NCI-H2029 (cell line): ENCODE measurements at places on chromosomes 7 and 10.

DNA sequence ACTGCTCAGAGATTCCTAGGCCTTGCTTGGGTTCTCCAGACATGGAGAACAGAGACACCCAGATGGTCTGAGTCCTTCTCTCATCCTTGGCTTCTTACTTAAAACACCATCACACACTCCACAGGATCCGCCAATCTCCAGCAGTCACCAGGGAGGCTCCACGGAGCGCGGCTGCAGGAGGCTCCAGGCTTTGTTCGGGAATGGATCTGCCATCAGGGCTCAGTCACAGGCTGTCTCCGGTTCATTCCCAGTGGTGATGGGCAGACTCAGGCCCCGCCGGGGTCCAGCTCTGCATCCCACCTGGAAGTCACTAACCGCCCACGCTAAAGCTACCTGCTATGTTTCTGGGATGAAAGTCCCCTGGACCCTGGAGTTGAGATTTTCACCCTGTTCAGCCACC lies 312.9 kb downstream of the TCERG1L start:
- no peak for DNase-seq

GRCh38 chr7:126845331-126845730 lies 407.4 kb downstream of the GRM8 start:
- DNase-seq, result no peak

- no peak for DNase-seq
Measured at GRCh38 chr7:104625956-104626355, 297.6 kb downstream of the LHFPL3 start.

GRCh38 chr10:62671104-62671503 lies 133.4 kb upstream of the ADO start:
- no peak for DNase-seq

DNA sequence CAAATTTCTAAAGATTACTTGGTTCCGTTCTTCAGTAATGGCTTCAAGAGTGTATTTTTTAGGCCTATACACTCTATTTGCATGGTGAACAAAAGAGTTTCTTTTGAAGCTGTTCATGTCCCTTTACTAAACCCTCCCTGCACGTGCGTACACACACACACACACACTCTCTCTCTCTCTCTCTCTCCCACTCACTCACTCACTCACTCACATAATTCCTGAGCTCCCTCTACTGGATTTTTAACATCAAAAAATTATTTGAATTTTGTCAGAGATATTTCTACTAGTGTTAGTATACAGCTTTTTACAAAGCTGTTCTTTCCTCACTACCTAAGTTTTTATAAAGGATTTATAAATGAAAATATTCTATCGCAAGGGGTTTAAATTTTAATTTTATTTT lies 85.9 kb downstream of the UBE3C start:
- no peak for DNase-seq

DNA sequence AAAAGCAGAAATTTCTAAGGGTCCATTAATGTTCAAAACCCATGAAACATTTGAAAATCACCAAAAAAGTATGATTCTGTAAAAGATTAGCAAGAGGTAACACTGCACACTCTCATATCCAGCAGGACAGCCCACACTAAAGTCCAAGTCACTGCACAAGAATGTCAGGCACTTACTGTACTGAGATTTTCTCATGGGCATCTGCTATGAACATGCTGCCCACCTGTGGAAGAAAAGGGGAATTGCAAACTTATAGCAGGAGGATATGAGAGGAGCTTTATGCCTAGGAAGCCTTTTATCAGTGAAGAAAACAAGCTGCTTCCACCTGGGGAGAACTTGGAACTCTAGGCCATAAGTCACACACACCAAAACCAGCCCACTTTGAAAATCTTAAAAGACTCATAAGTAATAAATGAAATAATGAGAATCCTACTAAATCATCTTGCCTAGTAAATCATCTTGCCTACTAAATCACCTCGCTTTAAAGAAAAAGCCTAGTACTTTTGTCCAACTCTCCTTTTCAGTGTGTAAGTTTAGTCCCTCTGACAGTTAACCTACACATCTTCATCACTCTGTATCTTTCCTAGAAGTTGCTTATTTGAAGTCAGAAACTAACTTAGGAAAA lies 46.1 kb downstream of the ARMH3 start:
- peak; percentile 7 for DNase-seq

DNA sequence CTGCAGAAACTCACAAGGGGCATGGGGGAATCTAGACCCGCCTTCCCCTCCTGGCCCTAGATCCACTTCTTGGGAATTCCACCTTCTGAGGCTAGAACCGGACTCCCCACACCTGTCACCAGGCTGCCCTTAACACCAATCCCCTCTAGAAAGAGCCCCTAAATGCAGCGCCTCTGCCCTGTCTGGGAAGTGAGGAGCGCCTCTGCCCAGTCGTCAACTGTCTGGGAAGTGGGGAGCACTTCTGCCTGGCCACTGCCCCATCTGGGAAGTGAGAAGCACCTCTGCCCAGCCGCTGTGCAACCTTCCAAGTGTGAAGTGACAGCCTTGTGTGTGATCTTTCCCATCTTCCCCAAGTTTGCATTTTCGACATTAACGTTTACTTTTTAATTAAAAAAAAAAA lies 8.8 kb downstream of the RCC1L start:
- no peak for DNase-seq

DNA sequence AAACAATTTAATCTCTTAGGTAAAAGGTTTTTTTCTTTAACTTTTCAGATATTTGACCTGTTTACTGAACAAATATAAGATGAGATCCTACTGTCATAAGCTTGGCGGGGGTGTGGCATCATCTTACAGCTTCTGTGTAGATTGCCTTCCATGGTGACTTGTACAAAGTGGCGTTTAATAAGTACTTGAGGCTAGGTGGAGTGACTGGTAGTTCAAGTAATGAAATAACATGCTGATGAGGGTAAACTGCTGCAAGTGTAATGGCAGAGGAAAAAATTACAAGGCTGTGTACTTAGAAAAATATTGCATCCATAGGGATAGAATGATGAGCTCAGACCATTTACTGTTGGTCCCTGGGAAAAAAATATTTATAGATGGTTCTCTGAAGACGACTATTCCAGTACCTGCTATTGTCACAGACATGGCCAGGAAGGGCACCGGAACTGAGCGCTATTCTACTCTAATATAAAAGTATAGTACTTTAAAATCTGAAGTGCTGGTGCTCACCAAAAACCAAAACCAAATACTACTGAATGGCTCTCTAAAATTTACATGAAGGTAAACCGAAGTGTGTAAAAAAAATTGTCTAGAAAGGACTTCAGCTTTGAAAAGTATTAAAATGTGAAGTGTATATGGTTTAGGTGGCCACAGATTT lies 42.4 kb downstream of the DNAH11 start:
- DNase-seq, result no peak

- no peak for DNase-seq
Measured at GRCh38 chr10:88467835-88468485, 115.2 kb downstream of the RNLS start.

- no peak for DNase-seq
Measured at GRCh38 chr10:17779784-17780183, 27.8 kb downstream of the TMEM236 start.

DNA sequence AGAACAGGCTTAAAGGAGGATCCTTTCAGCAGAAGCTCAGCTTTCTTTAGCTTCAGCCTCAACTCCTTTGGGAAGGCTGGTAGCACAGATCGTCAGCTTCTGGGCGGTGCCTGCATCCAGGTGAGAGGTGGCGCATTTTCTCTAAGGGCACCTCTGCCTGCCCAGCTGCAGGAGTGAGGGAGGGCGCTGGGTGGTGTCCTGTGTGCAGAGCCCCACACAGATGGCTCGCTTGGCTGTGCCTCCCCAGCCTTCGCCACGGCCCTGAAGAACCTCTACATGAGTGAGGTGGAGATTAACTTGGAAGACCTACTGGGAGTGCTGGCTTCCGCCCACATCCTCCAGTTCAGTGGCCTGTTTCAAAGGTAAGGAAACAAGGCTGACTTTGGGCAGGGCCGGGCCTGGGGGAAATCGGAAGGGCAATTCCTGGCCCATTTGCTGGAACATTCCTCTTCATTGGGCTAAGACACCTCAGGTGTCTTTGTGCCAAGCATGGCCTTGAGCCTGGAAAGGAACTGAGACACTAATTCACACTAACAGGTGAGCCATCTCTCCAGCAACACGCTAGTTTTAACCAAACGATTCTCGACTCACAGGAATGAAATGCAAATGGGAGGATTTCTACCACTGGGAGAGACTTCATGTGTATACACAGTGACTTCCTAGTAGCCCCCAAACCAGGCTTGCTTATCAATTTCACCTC lies 19.9 kb downstream of the BTBD16 start:
- no peak for DNase-seq

GRCh38 chr10:112562122-112562521 lies 115.1 kb downstream of the VTI1A start:
- DNase-seq, result no peak

GRCh38 chr7:89133819-89134218 lies 338.3 kb upstream of the TEX47 start:
- DNase-seq, result no peak

DNA sequence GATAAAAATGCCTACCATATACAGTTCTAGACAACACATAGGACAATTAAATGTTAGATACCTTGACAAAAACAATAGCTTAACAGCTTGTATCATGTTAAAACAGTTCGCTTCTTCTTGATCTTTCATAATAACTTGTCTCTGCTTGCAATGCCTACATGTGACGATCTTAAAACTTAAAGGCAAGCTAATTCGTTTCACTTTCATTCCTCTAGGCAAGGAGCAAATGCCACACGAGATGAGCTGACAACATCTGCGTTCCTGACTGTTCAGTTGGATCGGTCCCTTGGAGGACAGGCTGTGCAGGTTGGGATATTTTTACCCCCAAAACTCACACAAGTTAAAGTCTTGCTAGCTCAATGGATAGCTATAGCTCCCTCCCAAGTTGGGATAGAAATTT lies 51.6 kb upstream of the ARL4A start:
- DNase-seq, result no peak

GRCh38 chr7:7897509-7897908 lies 71.1 kb upstream of the GLCCI1 start:
- DNase-seq, result no peak

DNA sequence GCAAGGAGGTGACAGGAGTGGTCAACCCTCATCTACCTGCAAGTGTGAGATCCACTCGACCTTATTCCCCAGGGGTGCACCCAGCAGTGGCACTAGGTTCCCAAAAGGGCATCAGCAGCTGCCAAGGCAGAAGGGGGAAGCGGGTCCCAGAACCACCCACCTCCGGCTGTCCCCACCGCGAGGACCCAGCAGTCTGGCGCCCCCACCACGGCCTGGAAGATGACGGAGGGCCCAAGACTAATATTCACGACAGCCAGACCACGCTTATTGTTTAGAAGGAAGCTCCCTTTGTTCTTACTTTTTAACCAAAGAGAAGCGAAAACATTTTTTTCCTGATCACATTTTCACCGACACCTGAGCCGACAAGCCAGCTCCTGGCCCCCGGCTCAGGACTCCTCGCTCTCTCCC lies 3.6 kb upstream of the EVX1 start:
- no peak for DNase-seq

GRCh38 chr10:110153396-110153795 lies 54.0 kb upstream of the MXI1 start:
- no peak for DNase-seq

DNA sequence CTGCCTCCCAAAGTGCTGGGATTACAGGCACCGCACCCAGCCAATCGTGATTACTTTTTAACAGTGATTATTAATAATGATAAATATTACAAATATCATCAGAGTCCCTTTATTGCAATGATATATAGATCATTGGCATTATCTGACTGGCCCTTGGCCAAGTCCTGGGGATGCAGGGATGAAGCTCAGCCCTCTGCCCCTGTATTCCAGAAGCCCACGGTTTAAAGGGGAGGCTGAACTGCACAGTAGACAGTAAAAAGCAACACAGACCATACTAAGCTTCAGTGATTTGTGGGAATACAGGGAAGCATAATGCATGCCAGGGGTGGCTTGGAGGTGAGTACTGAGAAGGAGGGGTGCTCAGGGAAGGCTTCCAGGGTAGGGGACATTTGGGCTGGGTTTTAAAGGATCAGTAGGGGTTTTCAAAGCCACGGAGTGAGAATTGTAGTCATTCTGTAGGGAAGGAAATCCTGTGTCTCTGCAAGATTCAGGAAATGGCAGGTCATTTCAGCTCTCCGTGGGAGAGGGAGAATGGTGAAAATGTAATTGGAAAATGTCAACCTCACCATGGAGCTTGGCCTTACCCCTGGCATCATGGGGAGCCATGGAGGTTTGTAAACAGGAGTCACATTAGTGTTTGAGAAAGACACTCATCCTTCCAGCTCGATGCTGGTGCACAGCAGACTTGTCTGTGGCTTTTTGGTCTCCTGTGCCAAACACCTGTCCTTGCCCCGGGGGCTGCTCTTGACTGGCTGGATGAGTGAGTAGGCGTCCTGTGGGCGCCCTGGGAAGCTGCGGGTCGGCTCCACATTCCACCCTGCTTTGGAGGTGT lies 8.8 kb downstream of the ADAMTS14 start:
- no peak for DNase-seq

GRCh38 chr7:31022726-31023125 lies 29.4 kb upstream of the ADCYAP1R1 start:
- DNase-seq, result no peak
